Thoracic aorta endothelial cell (primary cell): ENCODE measurements at places on chromosomes 2 and 18. TPM values are rescaled to one million over a fixed set of nuclear protein-coding genes. Genes with fewer than 3 reads are reported as not detected.

Gene RAMP1
- total RNA-seq: not detected in 2 replicates

Gene SH3BP4
- 85.7 and 105 TPM in 2 replicates for total RNA-seq

Gene ANO7
- 0.93 and 1.7 TPM in 2 replicates for total RNA-seq

Gene ATIC
- 28.2 TPM in 2 replicates for total RNA-seq

Gene FAM168B
- 97.1 and 121 TPM in 2 replicates for total RNA-seq

Gene EVX2
- not detected in 2 replicates for total RNA-seq

Gene OXER1
- not detected in 2 replicates for total RNA-seq

Gene SESTD1
- total RNA-seq: 43.2 and 47.9 TPM in 2 replicates

Gene UGT1A6
- total RNA-seq: not detected in 2 replicates

Gene FBXO48
- total RNA-seq: 0.72 and 0.80 TPM in 2 replicates

Gene CNDP1
- total RNA-seq: not detected in 2 replicates

Gene DCDC2C
- total RNA-seq: not detected in 2 replicates

Gene HTR2B
- total RNA-seq: 0.07 and 1.9 TPM in 2 replicates

Gene LYPD6
- 2.9 and 5.4 TPM in 2 replicates for total RNA-seq

Gene FAM124B
- 94.2 and 125 TPM in 2 replicates for total RNA-seq
